ENCODE measurements at places on chromosomes 11 and 22. TPM values are rescaled to one million over a fixed set of nuclear protein-coding genes. Genes with fewer than 3 reads are reported as not detected.

The TRIM29 gene
- total RNA-seq, result 10.6 TPM

The GRK3 gene
- total RNA-seq, result 49.1 TPM

The OR52A1 gene
- not detected for total RNA-seq

The H19 gene
- 37.0 TPM for total RNA-seq

The PRCP gene
- total RNA-seq, result 87.7 TPM

GRCh38 chr11:24880962-24881361, 384.1 kb downstream of the LUZP2 start:
- no peak for DNase-seq

GRCh38 chr11:116413301-116414242, 359.2 kb downstream of the BUD13 start:
- no peak for DNase-seq

- no peak for DNase-seq
Observed at GRCh38 chr22:33677536-33677935, 242.7 kb downstream of the LARGE1 start.

DNA sequence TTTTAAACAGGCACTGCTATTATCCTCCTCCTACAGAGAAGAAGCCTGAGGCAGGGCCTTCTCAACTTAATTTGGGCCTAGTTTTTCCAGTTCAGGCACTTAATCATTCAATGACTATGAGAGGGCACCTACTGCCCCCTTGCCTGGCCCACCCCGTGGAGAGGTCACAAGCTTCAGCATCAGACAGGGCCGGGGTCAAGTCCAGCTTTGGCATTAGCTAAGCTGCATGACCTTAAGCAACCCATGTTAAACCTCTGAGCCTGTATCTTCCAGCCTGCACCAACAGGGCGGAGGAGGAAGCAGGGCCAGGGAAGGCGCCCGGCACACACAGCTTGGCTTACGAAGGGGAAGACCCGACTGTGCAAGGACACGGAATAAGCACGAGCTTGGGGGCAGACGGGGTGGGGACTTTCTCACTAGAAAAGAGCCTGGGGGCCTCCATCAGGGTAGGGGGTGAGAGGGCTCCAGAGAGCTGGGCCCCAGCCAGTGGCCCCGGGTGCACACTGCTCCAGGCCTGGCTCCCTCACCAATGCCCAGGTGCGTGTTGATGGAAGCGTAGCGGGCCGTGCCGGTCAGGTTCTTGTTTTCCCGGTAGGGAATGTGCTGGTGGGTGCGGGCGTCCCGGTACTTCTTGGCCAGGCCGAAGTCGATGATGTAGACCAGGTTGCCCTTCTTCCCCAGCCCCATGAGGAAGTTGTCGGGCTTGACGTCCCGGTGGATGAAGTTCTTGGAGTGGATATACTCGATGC, 16.9 kb downstream of the CSNK1E start:
- no peak for DNase-seq

- DNase-seq, result no peak
Observed at GRCh38 chr11:2077061-2077802, 62.0 kb downstream of the IGF2 start.

- DNase-seq, result no peak
Observed at GRCh38 chr22:31153357-31153756, 6.6 kb upstream of the RNF185 start.

- DNase-seq, result no peak
Observed at GRCh38 chr22:30890686-30891442, 77.7 kb downstream of the MORC2 start.

DNA sequence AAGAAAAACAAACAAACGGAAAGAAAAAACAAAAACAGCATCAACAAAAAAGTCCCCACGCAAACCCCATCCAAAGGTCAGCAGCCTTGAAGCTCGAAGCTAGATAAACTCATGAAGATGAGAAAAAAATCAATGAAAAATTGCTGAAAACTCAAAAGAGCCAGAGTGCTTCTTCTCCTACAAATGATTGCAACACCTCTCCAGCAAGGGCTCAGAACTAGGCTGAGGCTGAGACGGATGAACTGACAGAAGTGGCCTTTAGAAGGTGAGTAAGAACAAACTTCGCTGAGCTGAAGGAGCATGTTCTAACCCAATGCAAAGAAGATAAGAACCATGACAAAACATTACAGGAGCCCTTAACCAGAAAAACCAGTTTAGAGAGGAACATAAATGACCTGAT, 18.4 kb upstream of the FTH1 start:
- peak; percentile 30 for DNase-seq

DNA sequence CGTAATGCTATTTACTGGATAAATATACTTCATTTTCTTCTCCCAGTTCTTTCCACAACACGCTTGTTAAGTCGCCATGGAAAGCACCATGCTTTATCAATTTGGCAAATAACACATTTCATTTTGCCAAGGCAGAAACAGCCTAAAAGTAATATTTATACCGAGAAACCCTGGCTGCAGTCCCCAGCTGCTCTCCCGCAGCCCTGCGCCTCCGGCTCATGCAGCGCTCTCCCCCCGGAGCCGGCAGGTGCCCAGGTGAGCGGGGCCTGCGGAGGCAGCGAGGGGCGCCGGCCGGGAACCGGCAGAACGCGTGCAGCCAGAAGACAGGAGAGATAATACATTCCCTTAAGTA, 681 bp upstream of the ARHGEF12 start:
- no peak for DNase-seq

DNA sequence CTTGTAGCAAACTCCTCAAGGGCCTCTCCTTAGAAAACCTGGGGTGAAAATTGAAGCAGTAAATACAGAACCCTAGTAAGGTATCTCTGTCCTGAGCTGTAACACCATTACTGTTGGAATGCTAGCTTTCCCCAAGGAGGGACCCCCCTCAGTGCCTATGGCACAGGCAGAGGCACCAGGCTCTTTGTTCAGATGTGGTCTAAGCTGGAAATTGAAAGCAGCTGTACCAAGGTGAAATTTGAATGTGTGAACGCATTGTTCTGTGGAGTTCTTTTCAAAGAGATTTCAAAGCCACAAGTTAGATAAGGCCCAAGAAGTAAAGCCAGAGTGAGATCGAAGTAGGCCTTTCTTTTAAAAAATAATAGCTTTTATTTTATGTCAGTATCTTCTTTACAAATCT, 71.9 kb upstream of the HORMAD2 start:
- no peak for DNase-seq

DNA sequence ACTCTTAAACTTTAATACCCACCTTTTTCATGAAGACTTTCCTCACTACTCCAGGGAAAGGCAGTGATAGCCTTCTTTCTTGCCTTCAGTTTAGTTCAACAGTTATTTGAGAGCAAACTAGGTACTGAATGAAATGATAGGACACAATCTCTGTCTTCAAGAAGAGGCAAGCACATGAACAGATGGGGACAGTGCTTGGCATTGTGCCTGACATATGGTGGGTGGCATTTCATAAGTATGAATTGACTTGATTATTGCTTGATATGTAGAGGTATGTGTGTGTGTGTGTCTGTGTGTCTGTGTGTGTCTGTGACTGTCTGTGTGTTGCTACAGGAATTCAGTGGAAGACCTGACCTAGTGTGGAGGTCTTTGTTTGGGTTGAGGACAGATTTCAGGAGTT, 504.1 kb downstream of the NELL1 start:
- DNase-seq, result no peak

DNA sequence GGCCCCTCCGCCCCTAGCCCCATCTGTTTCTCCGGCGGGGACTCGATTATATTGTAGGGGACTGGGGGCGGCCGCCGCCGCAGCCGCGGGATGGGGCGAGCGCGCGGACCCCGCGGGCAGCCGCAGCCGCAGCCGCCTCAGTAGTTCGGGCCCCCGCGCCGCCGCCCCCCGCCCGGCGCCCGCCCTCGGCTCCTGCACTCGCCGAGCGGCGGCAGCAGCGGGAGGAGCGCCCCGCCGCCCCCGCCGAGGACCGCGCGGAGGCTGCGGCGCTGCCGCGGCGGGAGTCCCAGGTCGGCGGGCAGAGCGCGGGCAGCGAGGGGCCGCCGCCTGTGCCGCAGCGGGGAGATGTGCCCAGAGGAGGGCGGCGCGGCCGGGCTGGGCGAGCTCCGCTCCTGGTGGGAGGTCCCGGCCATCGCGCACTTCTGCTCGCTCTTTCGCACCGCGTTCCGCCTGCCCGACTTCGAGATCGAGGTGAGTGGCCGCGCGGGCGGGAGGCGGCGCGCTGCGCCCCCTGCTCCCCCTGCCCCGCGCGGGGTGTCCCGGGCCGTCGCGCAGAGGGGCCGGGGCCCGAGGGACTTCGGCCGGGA, at the start of gene CECR2:
Gene CECR2 (plus strand): TSS at position 22 of the 587 bp plus-strand sequence. CDS start 324 bp downstream, at position 346.
- no peak for DNase-seq

- no peak for DNase-seq
Observed at GRCh38 chr11:72673284-72673942, 809 bp downstream of the PDE2A start.

DNA sequence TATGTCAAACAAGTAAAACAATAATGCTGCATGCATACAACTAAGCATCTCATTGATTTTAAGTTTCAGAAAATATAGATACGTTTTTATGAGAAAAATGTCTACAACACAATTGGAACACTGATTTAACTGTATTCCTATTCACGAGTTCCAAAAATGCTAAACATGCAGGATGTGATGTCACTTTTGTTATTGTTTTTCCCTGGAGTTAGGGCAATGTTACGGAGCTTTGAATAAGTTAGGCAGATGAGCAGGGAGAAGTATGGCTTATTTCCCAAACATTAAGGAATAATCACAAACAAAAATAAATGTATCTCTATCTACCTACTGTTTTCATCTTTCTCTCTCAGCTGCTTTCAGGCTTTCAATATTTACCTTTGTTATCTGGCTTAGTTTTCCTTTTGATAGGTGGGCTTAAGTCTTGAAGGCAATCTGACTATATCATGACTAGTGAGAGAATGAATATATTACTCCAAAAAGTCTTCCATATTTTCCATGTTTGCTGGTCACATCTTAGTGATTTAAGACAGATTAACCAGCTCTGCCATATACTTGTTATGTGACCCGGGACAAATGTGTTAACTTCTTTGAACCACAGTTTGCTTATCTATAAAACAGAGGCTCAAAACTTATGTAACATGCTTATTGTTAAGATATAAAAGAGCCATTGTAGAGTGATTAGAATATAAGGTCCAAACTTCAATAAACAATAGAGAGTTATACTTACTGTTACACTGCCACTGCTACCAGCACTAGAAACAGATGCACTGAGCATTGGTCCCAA, 854.4 kb upstream of the CCDC90B start:
- DNase-seq, result no peak

- no peak for DNase-seq
Observed at GRCh38 chr11:62724171-62724570, 3.1 kb downstream of the HNRNPUL2 start.

DNA sequence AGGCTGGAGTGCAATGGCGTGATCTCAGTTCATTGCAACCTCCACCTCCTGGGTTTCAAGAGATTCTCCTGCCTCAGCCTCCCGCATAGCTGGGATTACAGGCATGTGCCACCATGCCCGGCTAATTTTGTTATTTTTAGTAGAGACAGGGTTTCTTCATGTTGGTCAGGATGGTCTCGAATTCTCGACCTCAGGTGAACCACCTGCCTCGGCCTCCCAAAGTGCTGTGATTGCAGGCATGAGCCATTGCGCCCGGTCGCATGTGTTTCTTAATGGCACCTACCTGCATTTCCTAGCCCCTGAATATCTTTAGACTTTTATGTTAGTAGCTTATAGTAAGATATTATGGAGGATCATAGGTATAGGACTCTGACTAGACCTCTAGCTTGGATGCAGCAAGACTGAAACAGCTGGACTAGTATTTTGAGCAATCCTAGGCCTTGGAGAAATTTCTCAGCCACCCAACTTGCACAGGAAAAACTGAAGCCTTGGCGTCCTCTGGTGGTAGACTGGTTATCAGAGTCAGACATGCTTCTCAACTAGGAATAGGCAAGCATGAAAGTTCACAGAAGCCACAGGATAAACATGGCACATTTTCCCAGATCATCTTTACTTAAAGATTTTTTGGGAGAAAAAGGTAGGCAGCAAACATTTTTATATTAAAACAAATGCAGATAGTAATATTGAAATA, 22.7 kb upstream of the C1QTNF4 start:
- no peak for DNase-seq

DNA sequence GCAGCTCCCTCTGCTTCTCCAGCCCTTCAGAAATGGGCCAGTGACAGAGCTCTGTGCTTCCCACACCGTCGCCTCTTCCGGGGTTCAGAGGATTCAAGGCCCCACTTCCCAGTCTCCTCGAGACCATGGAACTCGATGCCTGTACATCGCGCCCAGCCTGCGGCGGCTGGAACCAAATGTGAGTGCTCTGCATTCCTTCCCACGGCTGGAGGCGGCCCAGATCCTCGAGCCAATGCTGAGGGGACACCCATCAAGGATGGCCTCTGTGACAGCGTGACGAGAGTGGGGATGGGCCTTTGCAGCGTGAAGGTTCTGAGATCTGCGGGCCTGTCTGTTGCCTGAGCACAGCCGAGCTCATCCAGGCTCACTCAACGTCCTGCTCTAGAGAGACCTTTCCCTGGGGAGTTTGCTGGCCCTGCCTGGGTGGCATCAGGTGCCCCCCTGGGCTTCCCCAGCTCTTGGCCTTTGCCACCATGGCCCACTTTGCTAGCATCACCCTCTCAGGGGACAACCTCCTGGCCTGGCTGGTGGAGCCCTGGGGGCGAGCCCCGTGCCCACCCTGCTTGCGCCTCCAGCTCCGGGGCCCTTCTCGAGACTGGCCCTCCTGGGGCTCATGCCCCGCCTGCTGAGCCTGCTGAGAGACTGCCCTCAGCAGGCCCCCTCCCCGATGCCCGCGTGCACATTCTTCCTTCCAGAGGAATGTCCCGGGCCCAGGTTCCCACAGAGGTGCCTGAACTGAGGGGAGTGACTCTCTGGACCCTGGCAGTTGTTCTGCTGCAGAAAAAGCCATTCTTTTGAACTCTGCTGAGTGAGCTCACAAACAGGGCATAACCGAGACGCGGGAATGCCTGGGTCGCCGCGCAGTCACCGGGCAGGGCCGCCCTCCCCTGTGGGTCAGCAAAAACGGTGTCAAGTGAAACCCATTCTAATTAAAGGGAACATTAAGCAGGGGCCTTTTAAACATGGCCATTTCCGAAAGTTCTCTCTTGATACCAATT, 7.3 kb upstream of the MYEOV start:
- no peak for DNase-seq
